GOT3 (cell line): ENCODE measurements at places on chromosomes 2 and 18.

DNA sequence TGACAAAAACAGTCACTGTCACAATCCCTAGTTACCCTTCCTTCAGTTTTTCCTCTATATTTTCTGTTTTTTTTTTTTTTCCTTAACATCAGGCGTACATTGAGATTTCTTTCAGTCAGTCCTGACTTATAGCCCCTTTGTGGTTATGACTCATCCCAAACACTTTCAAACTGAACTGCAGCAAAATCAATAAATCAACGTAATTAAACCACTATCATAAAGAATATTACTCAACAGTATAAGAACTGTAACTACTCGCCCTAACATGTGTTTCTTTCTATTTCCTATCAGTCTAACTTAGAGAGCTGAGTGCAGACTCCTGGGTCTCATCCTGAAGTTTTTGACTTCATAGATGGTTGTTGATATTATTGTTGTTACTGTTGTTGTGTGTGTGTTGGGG is 523.5 kb downstream of the LRRTM4 start:
- DNase-seq, result no peak

- DNase-seq, result peak; percentile 15
Observed at GRCh38 chr2:56741601-56742102, 557.9 kb downstream of the CCDC85A start.

- no peak for DNase-seq
Observed at GRCh38 chr2:239103125-239104098, 255.5 kb downstream of the TWIST2 start.

DNA sequence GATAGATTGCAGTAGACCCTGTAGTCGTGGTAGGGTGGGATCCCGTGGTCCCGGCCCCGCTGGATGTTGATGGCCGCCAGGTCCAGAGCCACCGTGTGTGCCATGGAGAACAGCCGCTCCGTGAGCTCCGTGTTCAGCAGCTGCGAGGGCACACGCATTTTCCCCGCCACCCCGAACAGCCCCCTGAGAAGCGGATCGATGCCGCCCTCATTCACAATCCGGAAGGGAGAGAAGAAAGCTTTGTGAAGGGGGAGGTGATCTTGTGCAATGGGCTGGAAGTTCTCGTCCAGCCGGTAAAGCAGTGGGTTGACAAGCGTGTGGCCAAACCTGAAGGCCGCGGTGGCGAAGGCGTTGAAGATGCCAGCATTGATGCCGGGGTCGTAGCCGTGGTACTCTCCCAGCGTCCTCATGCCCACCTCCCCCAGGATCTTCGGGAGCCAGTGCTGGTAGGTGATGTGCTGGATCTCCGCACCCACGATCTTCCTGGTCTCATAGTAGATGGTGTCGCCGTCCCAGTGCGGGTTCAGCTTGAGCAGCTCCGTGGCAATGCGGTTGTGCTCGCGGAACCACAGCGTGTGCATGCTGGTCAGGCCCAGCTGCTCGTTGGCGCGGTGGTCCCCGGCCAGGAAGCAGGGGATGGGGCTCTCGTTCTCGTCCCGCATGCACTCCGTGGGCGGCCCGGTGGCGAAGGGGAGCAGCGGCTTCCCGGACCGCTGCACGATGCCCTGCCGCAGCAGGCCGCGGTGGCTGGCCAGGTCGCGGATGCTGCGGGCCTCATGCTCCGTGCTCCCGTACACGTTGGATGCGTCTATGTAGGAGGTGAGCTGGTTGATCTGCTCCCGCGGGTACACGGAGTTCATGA is 95.8 kb downstream of the PXDN start:
- DNase-seq, result no peak

DNA sequence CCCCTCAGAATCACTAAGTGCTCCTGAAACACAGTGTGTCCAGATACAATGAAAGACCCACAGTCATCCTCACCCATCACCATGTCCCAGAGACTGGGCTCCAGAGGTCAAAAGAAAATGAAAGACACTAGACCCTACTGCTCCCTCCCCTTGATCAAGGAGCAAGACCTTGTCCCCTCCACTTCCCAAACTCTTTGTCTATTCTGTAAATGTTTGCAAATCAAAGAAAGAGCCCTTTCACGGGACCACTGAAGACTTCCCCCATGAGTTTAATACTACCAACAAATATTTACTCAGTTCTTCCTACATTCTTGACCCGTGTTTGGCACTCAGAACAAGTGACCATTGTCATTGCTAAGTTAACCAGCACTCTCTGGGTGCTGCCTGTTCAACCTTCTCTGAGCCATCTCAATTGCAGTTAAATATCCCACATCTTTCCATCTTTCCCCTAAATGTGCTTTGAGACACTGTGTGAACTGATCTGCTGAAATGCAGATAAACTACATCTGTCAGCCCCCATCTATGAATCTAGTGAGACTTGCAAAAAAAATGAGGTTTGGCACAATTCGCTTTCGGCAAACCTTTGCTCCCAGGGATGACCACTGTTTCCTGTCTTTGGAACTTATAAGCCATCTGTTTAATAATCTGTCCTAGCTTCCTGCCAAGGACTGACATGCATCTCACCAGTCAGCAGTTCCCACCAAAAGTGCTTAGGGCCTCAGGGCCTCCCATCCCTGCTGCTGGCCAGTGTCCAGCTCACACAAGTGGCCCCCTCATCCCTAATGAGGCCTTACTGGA is 170.3 kb downstream of the GFPT1 start:
- DNase-seq, result no peak

DNA sequence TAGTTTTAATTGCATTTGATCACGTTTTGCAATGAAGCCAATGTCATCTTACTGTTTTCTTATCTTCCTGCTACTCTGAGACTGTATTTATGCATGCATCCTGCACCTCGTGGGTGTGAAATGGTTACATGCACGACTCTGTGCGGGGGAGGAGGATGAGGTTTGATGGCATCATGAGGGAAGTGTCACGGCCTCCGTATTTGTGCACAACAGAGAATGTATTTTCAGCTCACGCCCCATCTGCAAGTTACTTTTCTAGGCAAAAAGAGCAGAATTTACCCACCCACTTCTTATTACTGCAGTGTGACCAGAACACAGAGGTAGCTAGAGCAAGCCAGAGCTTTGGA is 145.1 kb downstream of the TDRD15 start:
- DNase-seq, result no peak

DNA sequence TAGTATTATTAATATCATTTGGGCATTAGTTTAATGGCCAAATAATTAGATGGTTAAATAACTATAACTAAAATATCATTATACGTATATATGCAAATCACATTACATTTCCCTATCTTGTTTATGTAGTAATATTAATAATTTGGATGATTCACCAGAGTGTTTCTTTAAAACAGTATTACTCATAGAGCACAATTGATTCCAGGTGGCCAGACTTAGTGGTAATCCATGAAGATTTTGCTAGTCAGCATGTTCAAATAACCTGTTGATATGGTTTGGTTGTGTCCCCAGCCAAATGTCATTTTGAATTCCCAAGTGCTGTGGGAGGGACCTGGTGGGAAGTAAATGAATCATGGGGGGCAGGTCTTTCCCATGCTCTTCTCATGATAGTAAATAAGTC is 782.3 kb downstream of the LRP1B start:
- no peak for DNase-seq
